AG20443 (cell line): ENCODE measurements at places on chromosomes 5 and 9.

DNA sequence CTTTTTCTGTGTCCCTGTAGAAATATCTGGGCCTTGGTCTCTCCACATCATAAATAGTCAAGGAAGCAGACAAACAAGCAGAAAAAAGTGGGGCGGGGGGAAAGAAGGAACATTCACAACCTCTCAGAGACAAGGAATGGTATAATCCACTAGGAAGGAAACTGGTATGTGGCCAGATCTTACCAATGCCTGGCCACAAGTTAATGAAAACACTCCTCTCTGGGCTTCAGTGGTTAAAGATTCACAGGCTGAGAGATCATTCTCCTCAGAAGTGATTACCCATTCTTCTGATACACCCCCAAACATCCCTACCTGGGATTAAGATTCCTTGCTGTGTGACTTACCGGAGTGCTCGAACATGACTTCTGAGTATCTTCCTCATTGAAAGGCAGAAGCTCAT lies 290.6 kb downstream of the MARCHF11 start:
- DNase-seq, result no peak

DNA sequence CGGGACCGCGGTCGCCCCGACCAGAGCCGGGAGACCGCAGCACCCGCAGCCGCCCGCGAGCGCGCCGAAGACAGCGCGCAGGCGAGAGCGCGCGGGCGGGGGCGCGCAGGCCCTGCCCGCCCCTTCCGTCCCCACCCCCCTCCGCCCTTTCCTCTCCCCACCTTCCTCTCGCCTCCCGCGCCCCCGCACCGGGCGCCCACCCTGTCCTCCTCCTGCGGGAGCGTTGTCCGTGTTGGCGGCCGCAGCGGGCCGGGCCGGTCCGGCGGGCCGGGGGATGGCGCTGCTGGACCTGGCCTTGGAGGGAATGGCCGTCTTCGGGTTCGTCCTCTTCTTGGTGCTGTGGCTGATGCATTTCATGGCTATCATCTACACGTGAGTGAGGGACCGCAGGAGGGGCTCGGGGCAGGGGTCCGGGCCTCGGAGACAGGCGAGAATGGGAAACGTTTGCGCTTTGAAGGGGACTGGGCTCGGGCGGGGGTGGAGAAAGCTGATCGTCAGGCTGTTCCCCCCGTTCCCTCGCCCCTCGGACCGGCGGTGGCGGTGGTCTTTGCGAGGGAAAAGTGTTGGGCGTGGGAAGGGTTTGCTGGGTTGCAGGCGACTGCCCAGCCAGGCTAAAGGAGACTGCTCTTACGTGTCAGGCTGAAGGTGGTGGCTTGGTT lies 457 bp downstream of the UGCG start:
- peak; percentile 36 for DNase-seq

GRCh38 chr5:158899792-158900191 lies 199.9 kb downstream of the EBF1 start:
- peak; percentile 89 for DNase-seq

DNA sequence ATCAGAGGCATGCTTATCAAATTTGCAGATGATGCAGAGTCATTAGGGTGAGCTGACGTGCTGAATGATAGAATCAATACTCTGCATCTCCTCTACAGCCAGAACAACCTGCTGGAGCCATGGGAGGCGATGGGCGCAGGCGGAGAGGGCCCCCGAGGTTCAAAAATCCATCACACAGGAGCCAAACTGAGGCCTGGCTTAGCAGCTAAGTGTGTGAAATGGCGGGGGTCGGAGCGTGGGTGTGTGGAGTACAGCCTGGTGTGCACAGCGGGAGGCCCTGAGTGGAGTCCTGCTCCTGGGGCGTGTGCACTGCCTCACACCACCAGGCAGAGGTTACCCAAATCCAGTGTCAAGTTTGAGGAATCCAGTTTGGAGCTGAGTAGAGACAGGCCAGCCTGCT lies 73.2 kb downstream of the MVB12B start:
- no peak for DNase-seq

DNA sequence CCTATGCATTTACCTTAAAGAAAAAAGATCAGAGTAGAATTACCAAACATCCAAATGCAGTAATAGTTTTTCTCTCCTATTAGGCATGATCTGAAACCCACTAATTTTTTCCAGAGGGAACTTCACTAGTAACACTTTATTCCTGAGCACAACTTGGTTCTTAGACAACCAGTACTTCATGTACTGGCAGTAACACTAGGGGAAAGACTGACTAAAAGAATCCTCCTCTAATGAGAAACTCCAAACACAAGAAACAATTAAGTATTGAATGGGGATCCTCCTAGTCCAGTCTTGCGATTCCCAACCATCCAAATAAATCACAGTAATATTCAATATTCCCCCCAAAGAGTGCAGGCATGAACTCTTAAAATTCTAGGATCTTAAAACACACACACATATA lies 48.9 kb downstream of the ZNF608 start:
- DNase-seq, result no peak

DNA sequence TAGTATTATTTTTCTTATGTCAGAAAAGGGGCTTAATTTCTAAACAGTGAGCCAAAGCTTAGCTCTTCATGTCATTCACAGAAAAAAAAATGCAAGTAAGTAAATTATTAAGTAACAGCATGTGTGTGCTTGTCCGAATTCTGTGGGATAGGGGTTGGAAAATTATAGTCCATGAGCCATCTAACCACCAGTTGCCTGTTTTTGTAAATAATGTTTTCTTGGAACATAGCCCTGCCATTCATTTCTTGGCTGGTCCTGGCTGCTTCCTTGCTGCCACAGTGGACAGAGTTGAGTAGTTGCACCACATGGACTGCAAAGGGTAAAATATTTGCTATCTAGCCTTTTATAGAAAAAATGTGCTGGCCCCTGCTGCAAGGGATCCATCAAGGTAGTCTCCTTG lies 513.7 kb upstream of the WWC1 start:
- DNase-seq, result peak; percentile 64

GRCh38 chr5:112634166-112634565 lies 103.5 kb upstream of the APC start:
- no peak for DNase-seq

DNA sequence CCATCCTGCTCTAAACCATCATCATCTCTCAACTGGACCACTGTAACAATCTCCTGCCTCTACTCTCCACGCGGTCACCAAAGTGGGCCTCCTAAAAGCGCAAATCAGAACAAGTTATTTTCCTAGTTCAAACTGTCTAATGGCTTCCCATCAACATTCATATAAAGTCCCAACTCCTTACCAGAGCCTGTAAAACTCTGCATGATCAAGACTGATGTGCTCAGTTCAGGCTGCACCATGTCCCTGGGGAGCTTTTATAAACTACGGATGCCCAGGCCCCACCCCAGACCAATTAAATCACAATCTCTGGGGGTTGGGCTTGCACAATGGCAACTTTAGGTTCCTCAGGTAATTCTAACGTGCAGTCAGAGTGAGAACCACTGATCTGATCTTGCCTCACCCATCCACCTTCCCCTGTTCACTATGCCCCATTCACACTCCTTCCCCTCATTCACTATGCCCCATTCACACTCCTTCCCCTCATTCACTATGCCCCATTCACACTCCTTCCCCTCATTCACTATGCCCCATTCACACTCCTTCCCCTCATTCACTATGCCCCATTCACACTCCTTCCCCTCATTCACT lies 129.2 kb downstream of the DCP2 start:
- no peak for DNase-seq

DNA sequence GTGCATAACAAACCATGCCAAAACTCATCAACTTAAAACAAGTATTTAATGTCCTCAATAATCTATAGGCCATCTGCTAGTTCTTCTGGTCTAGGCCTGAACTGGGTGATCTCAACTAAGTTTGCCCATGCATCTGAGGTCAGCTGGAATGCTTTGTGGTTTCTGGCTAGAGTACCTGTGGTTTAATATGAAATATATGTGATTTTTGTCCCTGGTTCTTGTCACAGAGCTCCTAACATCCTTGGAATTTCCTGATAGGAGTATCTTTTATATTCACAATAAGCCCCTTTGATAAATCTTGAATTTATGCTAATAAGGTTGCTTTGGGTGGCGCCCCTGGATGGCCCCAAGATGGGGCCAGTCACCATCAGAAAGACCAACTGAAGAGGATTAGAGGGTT lies 535.9 kb downstream of the DNAH5 start:
- no peak for DNase-seq

DNA sequence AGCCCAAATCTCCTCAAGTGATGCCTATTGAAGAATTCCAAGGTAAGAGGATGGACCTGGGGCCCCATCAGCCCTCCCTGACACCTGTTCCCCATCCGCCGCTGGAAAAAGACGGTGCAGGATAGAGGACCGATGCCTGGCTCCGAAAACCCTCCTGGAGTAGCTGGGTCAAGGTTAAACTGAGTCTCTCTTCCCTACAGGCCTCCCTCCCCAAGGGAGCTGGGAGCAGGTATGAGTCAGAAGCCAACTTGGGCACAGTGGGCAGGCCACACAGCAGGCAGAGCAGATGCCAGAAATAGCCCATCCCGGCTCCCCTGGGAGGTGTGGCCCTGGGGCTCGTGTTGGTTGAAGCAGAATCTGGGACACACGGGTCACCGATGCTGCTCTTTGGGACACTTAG lies 75.6 kb downstream of the NTNG2 start:
- no peak for DNase-seq

DNA sequence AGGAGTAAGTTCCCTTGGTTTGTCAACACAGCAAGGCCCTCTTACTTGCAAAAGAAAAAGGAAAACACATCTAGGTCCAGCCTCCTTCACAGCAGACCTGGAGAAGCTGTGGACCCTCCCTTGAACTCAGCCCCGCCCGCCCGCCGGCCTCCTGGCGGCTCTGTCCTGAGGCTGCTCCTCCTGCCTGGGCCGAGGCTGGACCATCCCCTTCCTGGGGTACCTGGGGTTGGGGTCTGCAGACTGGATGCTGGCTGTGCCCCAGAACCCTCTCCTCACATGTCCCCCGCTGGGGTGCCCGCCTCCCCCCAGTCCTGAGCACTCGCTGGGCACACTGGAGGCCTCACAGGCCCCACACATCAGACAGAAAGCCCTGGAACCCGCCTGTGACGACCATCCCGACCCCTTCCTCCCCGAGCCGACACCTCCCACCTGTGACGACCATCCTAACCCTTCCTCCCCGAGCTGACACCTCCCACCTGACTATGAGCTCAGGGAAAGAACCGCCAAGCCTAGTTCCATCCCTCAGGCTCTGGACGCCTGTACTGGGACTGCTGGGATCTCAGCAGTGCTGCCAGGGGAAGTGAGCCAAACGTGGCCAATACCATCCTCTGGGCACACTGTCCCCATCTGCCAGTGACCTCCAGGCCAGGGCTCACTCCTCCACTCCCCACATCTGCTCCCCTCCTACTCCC lies 7.2 kb upstream of the TMEM210 start:
- DNase-seq, result no peak

- no peak for DNase-seq
Observed at GRCh38 chr5:135711911-135712310, 122.6 kb upstream of the SLC25A48 start.
